ENCODE measurements at places on chromosomes 16 and 17. TPM values are rescaled to one million over a fixed set of nuclear protein-coding genes. Genes with fewer than 3 reads are reported as not detected.

GRCh38 chr17:27985306-27985705 is 57.2 kb upstream of the NLK start:
- no peak overlapping the region for H3K4me3 ChIP-seq
- H3K27ac ChIP-seq: no peak overlapping the region
- no peak for DNase-seq
- H3K4me1 ChIP-seq: peaks cover 30% of the 10 kb centered on the region
- H3K36me3 ChIP-seq: no peaks in the 10 kb centered on the region
- H3K27me3 ChIP-seq: peaks cover 1% of the 10 kb centered on the region

- peak; percentile 67 for DNase-seq
- peaks cover 38% of the 10 kb centered on the region for H3K4me1 ChIP-seq
- peak overlapping the region; percentile 78 for H3K27ac ChIP-seq
- H3K27me3 ChIP-seq: peaks cover 4% of the 10 kb centered on the region
- peak overlapping the region; percentile 7 for H3K4me3 ChIP-seq
These were observed 116.5 kb downstream of the CMIP start for GRCh38 chr16:81560979-81561657.

DNA sequence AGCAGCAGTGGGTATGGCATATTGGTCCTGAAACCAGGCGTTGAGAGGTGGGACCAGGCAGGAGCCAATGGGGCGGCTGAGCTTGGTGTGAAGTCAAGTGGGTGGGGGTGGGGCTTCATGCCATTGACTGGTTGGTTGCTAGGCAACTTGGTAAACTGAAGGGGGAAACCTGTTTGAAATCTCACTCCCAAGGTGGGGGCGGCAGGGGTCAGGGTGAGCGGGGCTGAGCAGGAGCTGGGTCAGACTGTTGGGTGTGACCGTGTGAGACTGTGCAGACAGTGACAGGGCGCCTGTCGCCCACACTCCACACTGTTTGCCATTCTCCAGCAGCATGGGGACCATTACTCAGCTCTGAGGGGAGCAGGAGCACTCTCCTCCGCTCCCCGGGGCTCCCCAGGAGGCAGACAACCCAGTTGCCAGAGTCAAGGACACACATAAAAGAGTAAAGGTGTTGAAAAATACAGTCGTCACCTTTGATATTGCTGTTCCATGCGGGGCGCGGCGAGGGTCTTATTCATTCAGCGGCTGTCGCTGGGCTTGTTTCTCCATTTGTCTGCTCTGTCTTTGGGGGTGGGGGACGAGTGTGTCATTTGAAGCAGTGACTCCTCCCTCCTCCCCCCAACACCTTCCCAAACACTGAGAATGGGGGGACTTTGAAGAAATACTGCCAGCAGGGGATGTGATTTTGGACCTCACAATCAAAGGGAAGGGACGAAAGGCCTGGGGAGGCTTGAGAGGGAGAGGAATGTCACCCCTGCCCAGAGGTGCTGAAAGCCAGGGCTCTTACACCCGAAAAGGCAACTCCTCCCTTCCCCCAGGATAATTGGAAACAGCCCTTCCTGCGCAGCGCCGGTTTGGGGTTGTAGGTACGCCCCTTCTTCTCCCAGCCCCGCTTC is 1.2 kb upstream of the EFNB3 start:
- peaks cover 35% of the 10 kb centered on the region for H3K27me3 ChIP-seq
- no peak for DNase-seq
- peak overlapping the region; percentile 73 for H3K4me3 ChIP-seq

GRCh38 chr16:49127103-49127502 is 154.5 kb downstream of the CBLN1 start:
- H3K27me3 ChIP-seq: no peaks in the 10 kb centered on the region
- H3K27ac ChIP-seq: no peak overlapping the region
- no peaks in the 10 kb centered on the region for H3K4me1 ChIP-seq

- H3K4me3 ChIP-seq: peak overlapping the region; percentile 39
- H3K27ac ChIP-seq: peak overlapping the region; percentile 79
- peaks cover 40% of the 10 kb centered on the region for H3K36me3 ChIP-seq
- no peaks in the 10 kb centered on the region for H3K27me3 ChIP-seq
- peaks cover 74% of the 10 kb centered on the region for H3K4me1 ChIP-seq
- peak; percentile 95 for DNase-seq
These were observed 32.1 kb downstream of the IST1 start for GRCh38 chr16:71927383-71927782.

GRCh38 chr16:71882505-71883167 is 1.3 kb downstream of the ZNF821 start:
- no peaks in the 10 kb centered on the region for H3K36me3 ChIP-seq
- peaks cover 25% of the 10 kb centered on the region for H3K4me1 ChIP-seq
- DNase-seq: peak; percentile 66
- H3K27ac ChIP-seq: peak overlapping the region; percentile 52
- no peaks in the 10 kb centered on the region for H3K27me3 ChIP-seq
- H3K4me3 ChIP-seq: peak overlapping the region; percentile 84

DNA sequence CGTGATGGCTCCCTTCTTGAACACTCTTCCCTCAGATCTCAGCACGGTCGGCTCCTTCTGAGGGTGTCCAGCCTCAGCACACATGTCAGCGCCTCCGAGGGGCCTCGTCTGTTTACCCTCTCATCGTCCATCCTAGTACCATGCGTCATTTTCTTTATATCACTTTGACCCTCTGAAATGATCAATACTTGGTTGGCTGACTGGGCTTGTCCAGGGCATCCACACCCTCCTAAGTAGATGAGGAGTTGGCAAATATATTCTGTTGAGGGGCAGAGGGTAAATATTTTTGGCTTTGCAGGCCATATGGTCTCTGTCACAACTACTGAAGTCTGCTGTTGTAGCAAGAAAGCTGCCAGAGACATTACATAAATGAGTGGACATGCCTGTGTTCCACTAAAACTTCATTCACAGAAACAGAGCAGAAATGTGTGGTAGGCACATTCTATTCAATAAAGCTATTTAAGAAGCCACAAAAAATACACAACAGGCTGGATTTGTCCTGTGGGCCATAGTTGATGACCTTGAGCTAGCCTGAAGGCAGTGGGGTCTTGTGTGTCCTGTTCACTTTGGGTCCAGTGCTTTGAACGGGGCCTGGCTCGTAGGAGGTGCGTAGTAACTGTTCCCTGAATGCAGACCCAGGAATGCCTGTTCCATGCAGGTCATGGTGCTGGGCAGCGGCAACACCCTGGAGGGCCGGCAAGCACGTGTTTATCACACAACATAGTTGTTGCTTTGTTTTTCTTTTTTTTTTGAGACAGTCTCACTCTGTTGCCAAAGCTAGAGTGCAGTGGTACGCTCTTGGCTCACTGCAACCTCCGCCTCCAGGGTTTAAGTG is 185.8 kb downstream of the SNX29 start:
- DNase-seq: no peak
- H3K27me3 ChIP-seq: peaks cover 4% of the 10 kb centered on the region
- H3K4me1 ChIP-seq: peaks cover 34% of the 10 kb centered on the region
- no peak overlapping the region for H3K27ac ChIP-seq

DNA sequence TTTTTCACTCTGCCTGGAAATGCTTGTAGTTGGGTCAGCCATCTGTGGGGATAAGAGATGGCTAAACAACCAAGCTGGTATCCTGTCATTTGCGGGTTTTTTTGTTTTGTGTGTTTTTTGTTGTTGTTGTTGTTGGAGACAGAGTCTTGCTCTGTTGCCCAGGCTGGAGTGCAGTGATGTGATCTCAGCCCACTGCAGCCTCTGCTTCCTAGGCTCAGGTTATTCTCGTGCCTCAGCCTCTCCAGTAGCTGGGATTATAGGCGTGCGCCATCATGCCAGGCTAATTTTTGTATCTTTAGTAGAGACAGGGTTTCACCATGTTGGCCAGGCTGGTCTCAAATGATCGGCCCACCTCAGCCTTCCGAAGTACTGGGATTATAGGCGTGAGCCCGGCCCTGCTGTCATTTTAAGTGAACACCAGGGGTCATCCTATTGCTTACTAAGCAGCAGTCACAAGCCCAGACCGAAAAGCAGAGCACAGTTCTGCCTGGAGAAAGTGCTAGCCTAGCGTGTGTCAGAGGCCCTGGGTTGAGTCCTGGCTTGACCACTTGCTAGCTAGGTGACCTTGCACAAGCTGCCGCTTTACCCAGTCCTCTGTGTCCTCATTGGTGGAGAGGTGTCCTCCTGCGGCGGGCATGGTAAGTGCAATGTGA is 4.6 kb downstream of the SMCR8 start:
- no peaks in the 10 kb centered on the region for H3K27me3 ChIP-seq
- DNase-seq: peak; percentile 55
- H3K4me1 ChIP-seq: peaks cover 47% of the 10 kb centered on the region
- H3K4me3 ChIP-seq: peak overlapping the region; percentile 15
- H3K27ac ChIP-seq: peak overlapping the region; percentile 12

GRCh38 chr17:76966486-76967181 is 98.4 kb downstream of the MGAT5B start:
- H3K27ac ChIP-seq: no peak overlapping the region
- H3K4me1 ChIP-seq: no peaks in the 10 kb centered on the region
- DNase-seq: no peak
- H3K36me3 ChIP-seq: no peaks in the 10 kb centered on the region
- peaks cover 55% of the 10 kb centered on the region for H3K27me3 ChIP-seq

DNA sequence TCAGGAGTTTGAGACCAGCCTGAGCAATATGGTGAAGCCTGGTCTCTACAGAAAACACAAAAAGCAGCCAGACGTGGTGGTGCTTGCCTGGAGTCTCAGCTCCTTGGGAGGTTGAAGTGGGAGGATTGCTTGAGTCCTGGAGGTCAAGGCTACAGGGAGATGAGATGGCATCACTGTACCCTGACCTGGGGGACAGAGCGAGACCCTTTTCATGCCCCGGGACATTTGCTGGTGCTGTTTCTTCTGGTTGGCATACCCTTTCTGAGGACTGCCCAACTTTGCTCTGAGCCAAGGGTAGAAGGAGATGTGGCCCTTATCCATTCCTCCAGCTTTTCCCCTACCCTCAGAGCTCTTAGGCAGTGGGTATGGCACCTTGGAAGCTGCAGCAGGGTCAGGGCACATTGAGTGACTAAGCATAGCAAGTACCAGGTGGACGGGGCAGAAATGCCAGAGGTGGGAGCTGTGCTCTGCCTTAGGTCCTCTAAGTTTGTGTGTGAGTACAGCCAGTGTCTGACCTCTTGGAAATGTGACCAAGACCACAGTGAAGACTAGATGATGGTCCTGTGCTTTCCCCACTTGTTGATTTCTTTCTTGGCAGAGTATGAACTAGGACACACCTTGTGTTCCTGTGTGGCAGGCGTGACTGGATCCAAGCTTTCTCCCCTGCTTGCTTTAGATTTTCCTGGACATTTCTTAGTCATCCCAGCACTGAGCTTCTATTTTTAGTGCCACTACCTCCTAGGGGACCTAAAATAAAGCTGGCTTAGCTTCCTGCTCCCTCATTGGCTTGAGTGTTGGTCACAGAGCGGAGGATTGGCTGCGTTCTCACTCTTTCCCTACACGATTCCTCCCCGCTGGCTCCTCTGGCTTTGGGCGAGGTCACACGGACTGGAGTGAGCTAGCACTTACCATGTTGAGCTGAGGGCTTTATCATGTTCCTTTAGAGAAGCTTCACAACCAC is 9.9 kb upstream of the EDC4 start:
- H3K27ac ChIP-seq: peak overlapping the region; percentile 100
- H3K27me3 ChIP-seq: peaks cover 3% of the 10 kb centered on the region
- DNase-seq: peak; percentile 43
- H3K4me3 ChIP-seq: no peak overlapping the region

DNA sequence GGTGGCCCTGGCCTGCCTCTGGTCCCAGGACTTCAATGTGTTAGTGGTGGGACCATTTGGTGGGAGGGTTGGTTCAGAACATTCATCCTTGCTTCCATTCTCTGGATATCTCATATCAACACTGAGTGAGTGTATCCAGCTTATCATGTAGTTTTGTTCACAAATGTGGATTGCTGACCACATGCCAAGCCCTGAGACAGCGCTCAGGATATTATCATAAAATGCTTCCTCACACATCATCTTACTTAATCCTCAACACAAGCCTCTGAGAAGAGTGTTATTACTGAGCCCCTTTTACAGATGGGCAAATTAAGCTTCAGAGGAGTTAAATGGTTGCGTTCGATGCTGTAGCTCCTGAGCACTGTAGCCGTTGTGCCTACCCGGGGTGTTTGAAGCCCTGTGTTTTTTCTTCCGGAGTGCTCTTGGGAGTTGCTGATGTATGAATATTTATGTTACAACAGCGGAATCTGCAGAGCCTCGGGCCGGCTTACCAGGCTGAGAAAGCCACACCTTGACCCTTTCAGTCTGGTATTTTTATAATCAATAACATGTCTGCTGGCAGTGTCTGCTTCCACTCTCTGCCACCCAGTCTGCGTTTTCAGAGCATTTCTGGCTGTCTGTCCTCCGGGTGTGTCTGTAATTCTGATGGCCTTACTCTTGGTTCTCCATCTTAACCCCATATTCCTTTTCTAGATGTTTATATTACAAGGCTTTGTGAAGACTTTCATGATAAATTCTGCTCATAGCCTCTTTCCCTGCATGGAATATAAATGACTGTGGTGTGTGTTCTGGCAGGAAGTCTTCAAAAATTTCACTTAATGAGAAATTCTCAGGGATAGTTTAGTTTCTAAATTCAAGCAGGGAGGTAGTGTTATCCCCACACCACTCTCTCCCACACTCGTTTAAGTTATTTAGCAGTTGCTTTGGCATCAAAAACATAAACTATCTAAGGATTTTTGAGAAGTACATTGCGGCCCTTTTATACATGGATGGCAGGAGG is 2.9 kb downstream of the GLP2R start:
- no peak overlapping the region for H3K27ac ChIP-seq
- no peak for DNase-seq
- H3K4me1 ChIP-seq: no peaks in the 10 kb centered on the region
- peaks cover 1% of the 10 kb centered on the region for H3K27me3 ChIP-seq
- no peaks in the 10 kb centered on the region for H3K36me3 ChIP-seq
- no peak overlapping the region for H3K4me3 ChIP-seq

DNA sequence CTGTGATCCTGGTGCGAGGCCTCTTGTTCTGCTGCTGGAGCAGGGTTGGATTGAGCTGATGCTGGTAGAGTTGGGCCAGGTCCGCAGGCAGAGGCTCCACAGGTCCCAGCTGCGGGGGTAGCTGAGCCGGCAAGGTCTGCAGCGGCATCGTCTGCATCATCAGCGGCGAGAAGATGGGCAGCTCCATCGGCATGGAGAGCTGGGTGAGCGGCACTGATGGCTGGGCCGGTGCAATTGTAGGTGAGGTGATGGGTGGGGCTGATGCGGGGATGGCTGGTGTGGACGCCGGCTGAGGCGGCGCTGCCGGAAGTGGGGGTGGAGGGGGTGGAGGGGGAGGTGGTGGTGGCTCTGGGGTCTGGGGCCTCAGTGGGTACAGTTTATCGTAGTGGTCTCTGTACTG is 251.7 kb downstream of the ZFHX3 start:
- H3K36me3 ChIP-seq: peaks cover 77% of the 10 kb centered on the region
- H3K27ac ChIP-seq: no peak overlapping the region
- DNase-seq: no peak
- H3K27me3 ChIP-seq: no peaks in the 10 kb centered on the region
- no peak overlapping the region for H3K4me3 ChIP-seq

The ABI3 gene
- not detected for total RNA-seq

The CFAP119 gene
- total RNA-seq: 3.5 TPM

The KCNAB3 gene
- total RNA-seq: 2.2 TPM

The GRAPL gene
- total RNA-seq: not detected

The TEPSIN gene
- total RNA-seq: 21.2 TPM

The MYH8 gene
- total RNA-seq: not detected

Data from HFFc6 (cell line).